AG20443 (cell line): ENCODE measurements at places on chromosomes 7 and 10.

- DNase-seq: no peak
These were observed 569 bp downstream of the CAV1 start for GRCh38 chr7:116525298-116525912.

DNA sequence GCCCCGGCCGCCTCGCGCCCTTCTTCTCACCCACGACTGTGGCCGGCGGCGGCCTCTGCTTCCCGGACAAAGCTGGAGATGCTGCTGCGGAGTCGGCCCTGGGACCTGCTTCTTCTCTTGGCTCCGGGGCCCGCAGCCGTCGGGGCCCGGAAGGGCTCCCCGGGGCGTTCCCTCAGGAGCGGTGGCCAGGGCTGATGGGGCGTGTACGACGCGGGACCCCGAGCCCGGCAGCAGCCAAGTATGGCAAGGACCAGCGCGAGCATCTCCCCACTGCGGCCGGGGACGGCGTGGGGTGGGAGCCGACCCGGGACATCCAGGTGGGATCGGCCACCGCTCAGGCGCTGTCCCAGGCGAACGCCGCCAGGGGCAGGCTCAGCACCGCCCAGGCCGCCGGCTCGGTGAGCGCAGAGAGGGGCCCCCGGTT is 27.6 kb upstream of the BMS1 start:
- DNase-seq: no peak

DNA sequence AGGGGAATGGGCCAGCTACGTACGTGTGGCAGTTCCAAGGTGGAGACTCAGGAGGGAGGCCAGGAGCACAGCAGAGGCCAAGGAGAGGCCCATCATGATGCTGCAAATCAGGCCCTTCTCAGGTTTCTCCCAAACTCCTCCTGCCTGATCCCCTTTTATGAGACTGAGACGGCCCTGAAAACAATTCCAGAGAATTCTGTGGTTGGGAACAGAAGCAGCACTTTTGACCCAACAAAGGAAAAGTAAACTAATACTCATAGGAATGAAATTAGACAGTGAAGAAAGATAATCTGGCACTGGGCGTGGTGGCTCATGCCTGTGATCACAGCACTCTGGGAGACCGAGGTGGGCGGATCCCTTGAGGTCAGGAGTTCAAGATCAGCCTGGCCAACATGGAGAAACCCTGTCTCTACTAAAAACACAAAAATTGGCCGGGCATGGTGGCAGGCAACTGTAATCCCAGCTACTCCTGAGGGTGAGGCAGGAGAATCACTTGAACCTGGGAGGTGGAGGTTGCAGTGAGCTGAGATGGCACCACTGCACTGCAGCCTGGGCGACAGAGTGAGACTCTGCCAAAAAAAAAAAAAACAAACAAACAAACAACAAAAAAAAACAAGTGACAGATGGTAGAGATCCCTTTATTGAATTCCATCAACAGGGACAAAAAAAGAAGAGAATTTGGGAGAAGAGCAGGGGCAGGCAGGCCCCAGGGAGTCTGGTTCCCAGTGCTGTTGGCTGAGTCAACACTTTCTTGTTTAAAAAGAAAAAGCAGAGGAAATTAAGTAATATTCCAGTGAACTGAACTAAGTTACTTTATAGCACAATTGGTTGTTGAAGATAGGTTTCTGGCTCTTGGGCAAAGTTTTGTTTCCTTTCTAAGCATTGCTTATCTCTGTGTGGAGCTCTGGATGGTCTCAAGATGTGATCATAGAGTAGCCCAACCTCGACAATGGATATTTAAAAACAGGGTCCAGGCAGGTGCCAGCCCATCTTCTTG is at the start of gene CCL26:
Gene CCL26, minus strand, starts transcription at position 131 of the 997 bp plus-strand sequence. Its CDS starts 35 bp downstream, at position 96.
- peak; percentile 73 for DNase-seq

DNA sequence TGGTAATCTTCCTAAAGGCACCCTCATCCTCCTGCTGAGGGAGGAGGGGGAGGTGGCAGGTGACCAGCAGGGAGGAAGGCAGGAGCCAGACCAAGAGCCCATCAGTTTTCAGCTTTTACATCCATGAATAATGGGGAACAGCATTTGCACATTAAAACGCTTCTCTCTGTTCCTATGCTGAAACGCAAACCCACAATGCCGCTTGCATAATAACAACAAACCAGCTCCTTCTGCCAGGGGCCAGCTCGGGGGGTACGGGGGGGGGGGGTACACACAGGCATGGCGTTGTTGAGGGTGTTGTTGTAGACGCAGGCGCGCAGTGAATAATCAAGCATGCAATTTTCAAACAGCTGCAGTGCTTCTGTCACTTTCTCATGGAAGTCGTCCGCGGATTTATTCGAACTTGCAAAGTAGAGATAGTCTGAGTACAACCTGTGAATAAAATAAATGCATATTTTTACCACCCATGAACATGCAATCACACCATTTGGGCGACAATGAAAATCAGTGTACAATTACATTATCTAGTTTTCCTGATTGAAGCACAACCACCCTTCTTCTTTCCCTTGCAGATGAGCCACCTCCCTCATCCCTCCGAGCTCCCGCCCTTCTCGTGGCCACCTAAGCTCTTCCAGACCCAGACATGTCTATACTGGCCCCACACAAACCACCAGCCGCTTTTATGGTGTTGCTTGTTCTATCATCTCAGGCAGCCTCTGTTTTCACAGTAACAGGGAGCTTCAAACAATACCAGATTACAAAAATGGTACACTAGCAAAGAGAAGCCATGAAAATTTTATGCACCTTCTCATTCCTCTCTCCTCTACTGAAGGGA is 72.2 kb downstream of the CHST15 start:
- DNase-seq: no peak

- peak; percentile 78 for DNase-seq
These were observed 1.2 kb upstream of the TMEM178B start for GRCh38 chr7:141072548-141073172.

DNA sequence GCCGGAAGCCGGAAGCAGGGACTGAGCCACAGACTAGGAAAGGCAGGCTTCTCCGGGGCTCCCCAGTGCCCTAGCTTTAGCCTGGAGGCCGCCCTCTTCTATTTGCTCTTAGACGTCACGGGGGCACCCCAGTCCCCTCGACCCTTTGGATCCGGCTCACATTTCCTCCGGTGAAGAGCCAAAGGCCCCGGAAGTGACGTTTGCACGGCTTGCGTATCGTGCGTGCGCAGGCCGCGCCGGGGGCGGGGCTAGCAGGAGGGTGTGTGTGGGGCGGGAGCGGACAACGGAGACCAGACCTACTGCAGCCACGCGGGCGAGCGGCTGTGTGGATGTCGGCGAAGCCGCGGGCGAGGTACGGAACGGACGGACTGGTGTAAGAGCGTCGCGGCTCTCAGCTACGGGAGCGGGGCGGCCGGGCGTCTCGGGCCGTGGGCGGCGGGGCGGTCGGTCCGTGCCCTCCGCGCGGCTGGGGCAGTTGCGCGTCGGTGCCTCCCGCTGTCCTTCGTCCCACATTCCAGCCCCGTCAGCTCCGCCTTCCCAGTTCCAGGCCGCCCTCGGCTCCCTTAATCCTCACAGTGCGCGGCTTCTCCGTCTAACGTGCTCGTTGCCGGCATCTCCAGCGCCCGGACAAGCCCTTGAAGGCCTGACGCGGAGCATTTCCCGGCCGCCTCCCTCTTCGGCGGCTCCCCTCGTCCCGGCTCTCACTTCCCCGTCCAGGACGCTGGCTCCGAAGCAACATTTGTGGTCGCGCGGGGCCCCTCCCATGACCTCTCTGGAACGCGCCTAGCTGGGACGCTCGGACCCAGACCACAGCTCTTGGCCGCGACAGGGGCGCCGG is 25.8 kb downstream of the KCTD7 start:
- peak; percentile 97 for DNase-seq

DNA sequence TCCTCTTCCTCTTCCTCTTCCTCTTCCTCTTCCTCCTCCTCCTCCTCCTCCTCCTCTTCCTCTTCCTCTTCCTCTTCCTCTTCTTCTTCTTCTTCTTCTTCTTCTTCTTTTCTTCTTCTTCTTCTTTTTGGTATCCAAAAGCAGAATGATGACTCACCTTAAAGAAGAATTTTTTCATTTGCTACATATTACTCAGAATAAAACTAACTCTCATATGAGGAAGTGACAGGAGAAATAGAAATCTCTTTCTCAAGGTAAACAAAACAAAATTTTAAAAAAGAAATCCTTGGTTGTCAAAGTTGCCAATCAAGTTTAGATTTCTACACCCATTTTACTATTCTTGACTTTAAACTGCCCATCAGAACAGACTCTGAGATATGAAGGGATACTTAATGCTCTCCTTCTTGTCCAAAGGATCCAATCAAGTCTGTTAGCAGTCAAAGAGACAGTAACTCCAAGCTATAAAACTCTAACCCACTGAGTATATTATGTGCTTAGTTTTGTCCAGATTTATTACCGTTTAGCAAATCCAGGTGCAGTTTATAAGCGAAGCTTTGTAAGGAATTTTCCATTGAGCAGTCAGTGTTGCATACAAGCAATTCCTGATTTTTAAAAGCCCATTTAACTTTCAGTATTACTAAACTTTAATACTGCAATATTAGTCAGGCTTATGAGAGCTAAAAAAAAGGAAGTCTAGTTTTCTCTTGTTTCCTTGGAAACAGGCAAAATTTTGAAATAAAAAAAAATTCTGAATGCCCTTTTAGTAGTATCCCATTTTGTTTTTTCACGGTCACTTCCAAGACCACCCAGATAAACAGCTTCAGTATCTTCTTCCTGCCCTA is 43.1 kb upstream of the SNX13 start:
- DNase-seq: no peak

GRCh38 chr10:106935978-106936451 is 228.5 kb downstream of the SORCS1 start:
- DNase-seq: no peak

- peak; percentile 53 for DNase-seq
These were observed 16.8 kb upstream of the ABCB5 start for GRCh38 chr7:20598459-20599309.

GRCh38 chr10:121159670-121160069 is 308.5 kb downstream of the WDR11 start:
- no peak for DNase-seq

GRCh38 chr10:129899276-129900130 is 64.6 kb downstream of the EBF3 start:
- DNase-seq: no peak

- DNase-seq: no peak
These were observed 578.5 kb upstream of the KCND2 start for GRCh38 chr7:119694506-119694905.

DNA sequence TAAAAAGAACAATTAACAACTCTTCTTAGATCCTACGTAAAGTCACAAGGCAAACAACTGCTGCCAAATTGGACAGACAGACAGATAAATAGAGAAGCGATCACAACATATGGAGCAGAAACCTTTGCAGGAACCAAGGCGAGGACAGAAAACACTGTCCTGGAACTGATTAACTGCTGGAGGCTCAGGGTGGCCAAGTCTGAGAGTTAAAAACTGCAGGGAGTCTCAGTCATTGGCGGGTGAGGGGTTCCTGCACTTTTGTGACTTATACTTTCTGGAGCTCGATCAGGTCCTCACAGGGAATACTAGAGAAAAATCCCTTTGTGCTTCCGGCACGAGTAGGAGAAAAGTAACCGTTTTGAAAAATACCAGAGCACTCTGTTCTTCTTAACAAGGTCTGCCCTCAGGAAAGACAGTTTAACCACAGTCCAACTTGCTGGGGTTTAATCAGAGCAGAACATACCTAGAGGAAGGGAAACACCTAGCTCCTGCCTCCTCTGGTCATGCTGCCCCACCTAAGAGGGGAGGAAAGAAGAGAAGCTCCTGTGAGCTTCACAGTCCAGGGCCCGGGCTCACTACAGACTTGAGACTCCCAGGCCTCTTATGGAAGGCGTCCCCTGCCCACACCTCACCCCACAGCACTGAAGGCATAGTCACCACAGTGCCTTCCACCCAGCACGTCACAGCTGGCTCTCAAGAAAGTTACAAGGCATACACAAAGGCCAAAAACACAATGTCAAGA is 74.9 kb downstream of the LARP4B start:
- no peak for DNase-seq

DNA sequence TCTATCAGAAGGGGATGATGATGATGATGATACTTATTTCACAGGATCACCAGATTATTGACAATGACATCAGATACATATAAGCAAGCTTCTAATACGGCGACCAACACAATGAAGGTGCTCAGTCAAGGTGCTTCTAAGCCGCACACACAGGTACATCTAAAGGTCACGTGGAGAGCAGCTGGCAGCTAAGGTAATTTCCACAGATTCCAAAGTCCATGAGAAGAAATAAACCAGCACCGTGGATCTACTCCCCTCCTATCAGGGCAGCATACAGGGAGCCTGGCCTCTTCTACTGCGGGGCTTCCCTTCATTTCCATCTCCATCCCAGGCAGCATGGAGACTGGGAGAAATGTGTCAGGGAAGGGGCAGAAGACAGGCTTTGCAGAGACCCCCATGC is 37.5 kb downstream of the DENND11 start:
- no peak for DNase-seq

DNA sequence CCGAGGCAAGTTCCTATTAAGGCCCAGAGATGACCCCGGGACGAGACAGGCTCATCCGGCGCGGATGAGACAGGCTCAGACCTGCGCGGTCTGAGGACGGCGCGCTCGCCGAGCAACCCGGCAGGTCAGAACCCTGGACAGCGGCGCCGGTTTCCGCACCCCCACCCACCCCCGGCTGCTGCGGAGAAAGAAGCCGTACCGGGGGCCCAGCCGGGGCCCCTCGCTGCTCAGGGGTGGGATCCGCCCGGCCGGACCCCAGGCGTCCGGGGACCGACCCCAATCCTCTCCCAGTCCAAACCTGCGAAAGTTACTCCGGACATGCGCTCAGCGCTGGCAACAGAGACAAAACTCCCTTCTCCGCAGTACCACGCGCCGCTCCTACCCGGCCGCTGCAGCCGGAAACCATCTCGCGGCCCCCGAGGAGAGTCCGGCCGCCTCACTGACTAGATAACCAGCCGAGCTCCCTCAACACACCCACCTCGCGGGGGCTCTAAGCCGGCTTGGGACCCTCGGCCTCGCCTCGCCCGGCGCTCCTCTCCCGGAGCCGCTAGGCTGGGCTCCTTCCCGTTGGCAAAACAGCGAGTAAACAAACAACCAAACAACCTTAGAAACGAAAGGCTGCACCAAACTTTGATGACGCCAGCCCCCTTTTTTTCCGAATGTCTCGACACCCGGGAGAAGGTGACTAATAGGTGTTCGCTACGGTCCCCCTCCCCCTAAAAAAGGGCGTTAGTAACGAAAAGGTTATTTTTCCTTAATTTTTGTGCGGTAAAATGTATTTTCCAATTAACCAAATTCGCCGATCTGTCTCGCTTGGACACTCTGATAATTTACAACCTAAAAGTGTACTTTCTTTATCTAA is 2.3 kb upstream of the DRGX start:
- peak; percentile 91 for DNase-seq

DNA sequence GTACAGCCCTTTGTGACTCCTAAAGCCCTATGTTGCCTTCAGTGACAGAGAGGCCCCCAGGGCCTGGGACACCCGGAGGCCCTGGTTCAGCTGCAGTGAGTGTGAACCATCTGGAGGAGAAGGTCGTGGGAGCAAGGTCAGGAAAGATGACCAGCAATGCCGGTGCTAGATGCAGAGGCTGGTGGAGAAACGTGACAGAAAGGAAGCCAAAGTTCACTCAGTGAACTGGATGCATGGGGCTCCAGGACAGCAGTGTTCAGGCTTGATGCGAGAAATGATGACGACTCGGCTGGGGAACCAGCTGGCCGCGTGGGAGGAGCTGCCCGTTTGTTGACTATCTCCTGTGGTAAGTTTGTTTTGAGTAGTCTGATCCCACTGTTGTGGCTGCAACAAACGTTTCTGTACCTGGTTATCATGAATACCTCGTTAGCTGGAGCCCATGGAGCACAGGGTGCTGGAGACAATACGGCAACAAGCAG is 54.1 kb upstream of the MKRN1 start:
- DNase-seq: no peak
